ENCODE measurements at places on chromosomes 11 and 22. TPM values are rescaled to one million over a fixed set of nuclear protein-coding genes. Genes with fewer than 3 reads are reported as not detected.

CRELD2 gene
- total RNA-seq = 54.4 TPM

DNA sequence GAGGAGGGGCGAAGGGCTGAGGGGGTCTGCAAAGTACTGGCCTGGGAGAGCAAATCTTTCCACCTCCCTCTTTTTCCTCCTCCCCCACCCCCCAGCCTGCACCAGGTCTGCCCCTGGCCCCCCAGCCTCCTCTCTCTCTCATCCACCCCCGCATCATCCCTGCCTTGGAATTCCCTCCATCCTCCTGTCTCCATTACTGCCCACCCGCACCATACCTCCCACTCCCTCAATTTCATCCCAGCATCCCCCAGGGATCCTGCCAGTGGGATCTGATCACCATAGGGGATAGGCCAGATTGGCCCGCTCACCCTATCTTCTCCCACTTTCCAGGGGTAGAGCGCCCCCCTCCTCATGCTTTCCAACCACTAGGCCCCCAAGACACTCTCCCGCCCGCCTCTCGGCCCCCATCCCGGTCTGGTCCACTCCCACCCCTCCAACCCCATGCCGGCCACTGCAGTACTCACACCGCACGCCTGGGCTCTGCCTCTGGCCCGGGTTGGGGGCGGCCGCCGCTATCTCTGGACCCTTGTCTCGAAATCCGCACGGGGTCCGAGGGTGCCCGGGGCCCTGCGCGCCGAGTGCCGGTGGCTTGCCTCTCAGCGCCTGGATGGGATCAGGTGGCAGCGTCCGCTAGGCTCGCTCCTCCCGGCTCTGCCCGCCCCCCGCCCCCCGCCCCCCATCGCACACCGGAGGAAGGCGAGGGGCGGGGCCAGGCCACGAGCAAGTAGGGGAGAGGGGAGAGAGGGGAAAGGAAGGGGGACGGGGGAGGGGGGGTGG lies at the start of gene GAL3ST3:
TSS of gene GAL3ST3 (minus strand) at position 615 of the 777 bp plus-strand sequence. CDS start 3,746 bp downstream, outside the sequence.
- H3K27ac ChIP-seq = no peak within 1 kb of the TSS
- no peaks in the 10 kb centered on the region for H3K27me3 ChIP-seq
- H3K4me1 ChIP-seq = peaks cover 15% of the 10 kb centered on the region
- H3K4me3 ChIP-seq = no peak within 1 kb of the TSS
- DNase-seq = no peak

DNA sequence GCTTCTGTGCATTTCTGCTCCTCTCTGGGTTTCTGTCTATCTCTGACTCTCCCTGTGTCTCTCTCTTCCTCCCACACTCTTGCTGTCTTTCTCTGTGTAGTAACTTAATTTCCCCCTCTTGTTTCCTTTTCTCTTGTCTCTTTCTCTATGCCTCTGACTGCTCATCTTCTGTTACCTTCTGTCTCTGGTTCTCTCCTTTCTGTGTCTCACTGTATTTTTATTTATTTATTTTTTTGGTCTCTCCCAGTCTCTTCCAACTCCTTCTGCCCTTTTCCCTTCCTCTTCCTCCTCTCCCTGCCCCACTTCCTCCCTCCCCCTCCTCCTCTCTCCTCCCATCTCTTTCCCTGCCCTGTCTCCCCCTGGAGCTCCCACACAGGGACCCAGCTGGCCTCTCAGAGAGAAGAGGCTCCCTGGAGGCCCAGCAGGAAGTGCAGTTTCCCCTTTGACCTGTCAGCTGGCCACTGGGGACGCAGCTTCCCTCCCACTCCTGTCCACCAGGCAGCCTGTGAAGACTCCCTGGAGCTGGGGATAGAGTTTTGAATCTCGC lies 38.3 kb upstream of the MYH9 start:
- DNase-seq = no peak
- no peak overlapping the region for H3K27ac ChIP-seq
- no peaks in the 10 kb centered on the region for H3K27me3 ChIP-seq

DNA sequence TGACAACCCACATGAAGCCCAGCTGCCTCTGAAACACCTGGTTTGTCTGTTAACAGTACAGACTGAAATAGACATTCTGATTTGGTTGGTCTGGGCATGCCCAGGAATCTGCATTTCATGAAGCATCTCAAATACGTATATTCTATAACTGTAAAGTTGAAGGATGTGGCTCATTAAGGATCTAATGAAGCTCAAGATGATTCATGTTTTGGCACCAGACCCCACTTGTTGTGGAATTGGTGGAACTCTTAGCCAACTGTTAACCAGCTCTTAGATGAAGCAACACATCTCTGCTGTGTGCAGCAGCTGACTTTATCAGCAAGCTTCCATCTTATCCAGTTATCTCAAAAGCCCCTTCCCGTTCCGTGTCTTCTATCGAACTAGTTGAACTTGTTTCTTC lies 232.2 kb downstream of the INSC start:
- H3K4me3 ChIP-seq = no peak overlapping the region
- H3K27me3 ChIP-seq = no peaks in the 10 kb centered on the region
- no peaks in the 10 kb centered on the region for H3K36me3 ChIP-seq
- no peaks in the 10 kb centered on the region for H3K4me1 ChIP-seq

DNA sequence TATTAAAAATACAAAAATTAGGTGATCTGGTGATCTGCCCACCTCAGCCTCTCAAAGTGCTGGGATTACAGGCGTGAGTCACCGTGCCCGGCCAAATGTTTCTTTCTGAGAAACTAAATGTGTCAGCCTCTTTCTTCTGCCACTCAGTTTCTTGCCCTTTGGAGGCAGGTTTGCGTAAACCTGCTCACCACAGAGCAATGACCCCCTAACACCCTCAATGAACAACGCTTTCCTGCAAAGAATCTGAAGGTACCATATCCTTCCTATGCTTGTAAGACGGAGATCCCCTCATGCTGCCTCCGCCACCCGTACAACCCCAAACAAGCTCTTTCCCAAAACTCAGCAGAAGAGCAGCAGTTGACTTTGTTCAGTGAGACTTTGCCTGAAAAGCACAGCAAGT lies 38.7 kb upstream of the TTLL12 start:
- no peaks in the 10 kb centered on the region for H3K27me3 ChIP-seq
- H3K4me1 ChIP-seq = no peaks in the 10 kb centered on the region
- DNase-seq = no peak

- no peak for DNase-seq
- H3K27ac ChIP-seq = peak overlapping the region; percentile 90
- H3K4me3 ChIP-seq = no peak overlapping the region
- H3K36me3 ChIP-seq = no peaks in the 10 kb centered on the region
- no peaks in the 10 kb centered on the region for H3K27me3 ChIP-seq
- peaks cover 16% of the 10 kb centered on the region for H3K4me1 ChIP-seq
These were observed 47.6 kb downstream of the FAM83F start for GRCh38 chr22:40042312-40042711.

DNA sequence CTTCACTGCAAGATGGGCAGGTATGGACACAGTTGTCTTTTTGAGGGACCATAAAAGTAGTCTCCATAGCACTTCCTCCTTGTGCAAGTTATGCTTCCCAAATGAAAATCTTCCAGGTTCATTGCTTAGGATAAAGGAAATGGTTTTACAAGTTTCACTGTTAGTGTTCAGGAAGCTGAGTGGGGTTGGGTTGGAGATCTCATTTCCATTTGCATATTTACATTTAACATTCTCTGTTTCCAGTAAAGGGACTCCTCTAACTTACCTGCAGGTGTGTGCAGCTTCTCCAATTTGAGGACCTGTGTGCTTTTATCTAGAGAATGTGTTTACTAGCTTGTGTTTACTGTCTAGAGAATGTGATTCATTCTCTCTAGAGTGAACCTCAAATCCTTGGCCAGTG lies 141.3 kb upstream of the POU2AF2 start:
- no peak for DNase-seq
- H3K36me3 ChIP-seq = no peaks in the 10 kb centered on the region
- H3K4me1 ChIP-seq = no peaks in the 10 kb centered on the region
- H3K4me3 ChIP-seq = no peak overlapping the region
- H3K27me3 ChIP-seq = no peaks in the 10 kb centered on the region
- H3K27ac ChIP-seq = no peak overlapping the region

DNA sequence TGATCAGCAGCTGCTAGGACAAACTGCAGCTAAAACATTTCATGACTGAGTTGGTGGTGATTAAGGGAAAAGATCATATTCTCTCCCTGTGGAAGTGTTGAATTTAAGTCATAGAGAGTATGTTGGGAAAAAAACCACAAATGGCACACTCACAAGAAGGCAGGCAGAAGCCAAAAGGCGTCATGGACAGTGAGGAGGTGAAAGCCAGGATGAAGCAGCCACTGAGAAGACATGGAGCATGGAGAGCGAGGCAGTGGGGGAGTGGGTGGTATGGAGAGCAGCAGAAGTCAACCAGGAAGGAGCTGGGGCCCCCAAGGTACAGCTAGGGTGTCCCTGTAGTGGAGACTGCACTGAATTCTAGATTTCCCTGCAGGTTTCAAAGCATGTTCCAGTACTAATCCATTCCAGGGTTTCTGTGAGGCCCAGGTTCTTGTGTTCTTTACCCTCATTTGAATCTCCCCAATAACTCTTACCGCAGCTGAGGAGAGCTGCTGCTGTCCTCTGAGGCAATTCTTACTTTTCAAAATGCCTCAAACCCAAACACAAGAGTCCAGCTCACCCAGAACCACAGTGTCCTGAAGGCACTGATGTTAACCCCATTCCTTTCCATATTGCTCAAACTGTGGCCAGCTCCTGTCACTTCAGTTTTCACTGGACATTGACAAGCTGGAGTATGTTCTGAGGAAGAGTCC lies 191.8 kb upstream of the E2F8 start:
- H3K4me3 ChIP-seq = no peak overlapping the region
- H3K4me1 ChIP-seq = peaks cover 10% of the 10 kb centered on the region
- H3K36me3 ChIP-seq = no peaks in the 10 kb centered on the region
- H3K27me3 ChIP-seq = no peaks in the 10 kb centered on the region

GRCh38 chr11:73177380-73177777 lies 35.3 kb upstream of the FCHSD2 start:
- H3K4me3 ChIP-seq = no peak overlapping the region
- no peaks in the 10 kb centered on the region for H3K4me1 ChIP-seq
- no peak for DNase-seq
- no peaks in the 10 kb centered on the region for H3K36me3 ChIP-seq
- no peaks in the 10 kb centered on the region for H3K27me3 ChIP-seq

DNA sequence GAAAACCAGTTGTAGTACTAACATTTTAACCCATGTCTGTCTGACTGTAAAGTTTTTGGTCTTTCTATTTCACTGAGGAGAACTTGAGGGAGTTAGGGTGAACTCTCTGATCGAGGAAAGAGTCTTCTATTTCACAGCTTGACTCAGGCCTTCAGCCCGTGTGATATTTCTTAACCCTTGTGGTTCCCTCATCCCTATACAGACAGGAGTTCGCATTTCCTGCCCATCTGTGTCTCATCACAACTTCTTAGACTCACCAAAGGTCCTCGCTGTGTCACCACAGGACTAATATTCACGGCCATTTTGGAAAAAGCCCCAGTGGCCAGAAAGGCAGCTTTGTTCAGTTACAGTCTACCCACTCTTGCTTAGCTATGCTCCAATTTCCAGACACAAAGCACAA lies 172.8 kb downstream of the FAM181B start:
- no peaks in the 10 kb centered on the region for H3K4me1 ChIP-seq
- no peak overlapping the region for H3K27ac ChIP-seq
- no peak overlapping the region for H3K4me3 ChIP-seq
- H3K27me3 ChIP-seq = no peaks in the 10 kb centered on the region

SCARF2 gene
- total RNA-seq = 1.1 TPM

POU2F3 gene
- 0.16 TPM for total RNA-seq

DNA sequence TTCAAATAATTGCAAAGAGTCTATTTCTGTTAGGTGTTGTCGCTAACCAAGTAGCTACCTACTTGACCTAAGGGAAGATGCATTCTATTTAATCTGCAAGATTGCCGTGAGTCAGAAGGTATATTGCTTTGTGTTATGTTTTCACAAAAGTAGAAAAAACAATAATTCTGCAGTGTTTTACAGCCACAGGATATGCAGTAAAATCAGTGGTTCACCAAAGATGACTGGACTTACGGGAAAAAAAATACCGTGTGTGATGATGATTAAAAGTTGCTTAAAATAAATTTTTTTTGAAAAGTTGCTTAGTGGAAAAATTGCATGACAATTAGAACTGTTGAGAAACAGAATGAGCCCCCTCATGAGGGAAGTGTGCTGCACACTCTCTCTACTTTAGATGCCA lies 209.1 kb downstream of the DDX10 start:
- DNase-seq = no peak
- H3K27ac ChIP-seq = no peak overlapping the region
- no peak overlapping the region for H3K4me3 ChIP-seq
- H3K4me1 ChIP-seq = no peaks in the 10 kb centered on the region

OR8H2 gene
- total RNA-seq = not detected

DNA sequence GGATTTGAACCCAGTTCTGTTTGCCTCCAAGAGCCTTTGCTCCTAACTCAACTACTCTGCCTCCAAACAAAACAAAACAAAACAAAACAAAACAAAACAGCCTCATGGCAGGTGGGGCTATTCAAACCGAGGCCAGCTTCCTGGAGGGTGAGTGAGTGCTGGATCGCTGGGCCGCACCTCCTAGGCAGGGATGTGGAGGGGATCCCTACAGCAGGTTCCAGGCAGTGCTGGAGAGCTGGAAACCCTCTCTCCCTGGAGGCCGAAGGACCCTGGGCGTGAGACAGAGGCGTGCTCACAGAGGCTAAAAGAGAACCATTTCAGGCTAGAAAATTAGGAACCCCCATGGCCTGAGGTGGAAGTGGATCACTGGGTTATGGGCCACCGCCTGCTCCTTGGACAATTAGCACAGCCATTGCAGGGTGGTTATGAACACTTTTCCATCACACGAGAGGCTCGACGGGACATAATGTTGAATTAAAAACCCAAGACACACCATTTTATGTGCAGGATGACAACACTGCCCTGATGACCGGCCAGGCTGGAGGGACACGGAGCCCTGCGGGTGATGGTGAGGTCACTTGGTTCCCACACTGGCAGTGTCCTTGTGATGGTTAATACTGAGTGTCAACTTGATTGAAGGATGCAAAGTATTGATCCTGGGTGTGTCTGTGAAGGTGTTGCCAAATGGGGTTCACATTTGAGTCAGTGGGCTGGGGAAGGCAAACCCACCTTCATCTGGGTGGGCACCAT lies 35.2 kb downstream of the SHISAL1 start:
- no peaks in the 10 kb centered on the region for H3K4me1 ChIP-seq
- H3K36me3 ChIP-seq = no peaks in the 10 kb centered on the region
- no peaks in the 10 kb centered on the region for H3K27me3 ChIP-seq
- no peak overlapping the region for H3K27ac ChIP-seq
- no peak overlapping the region for H3K4me3 ChIP-seq

OR56A4 gene
- total RNA-seq = not detected

FADD gene
- total RNA-seq = 7.8 TPM

MEI1 gene
- total RNA-seq = 2.3 TPM

- H3K4me3 ChIP-seq = no peak overlapping the region
- no peaks in the 10 kb centered on the region for H3K36me3 ChIP-seq
- DNase-seq = peak; percentile 20
These were observed 27.0 kb downstream of the SBF1 start for GRCh38 chr22:50447576-50448551.

MAJIN gene
- total RNA-seq = not detected

GRCh38 chr11:96074551-96075310 lies 150.8 kb upstream of the MTMR2 start:
- H3K27ac ChIP-seq = no peak overlapping the region
- no peak overlapping the region for H3K4me3 ChIP-seq
- H3K27me3 ChIP-seq = no peaks in the 10 kb centered on the region
- peaks cover 3% of the 10 kb centered on the region for H3K4me1 ChIP-seq

GRCh38 chr11:127369356-127369755 lies 368.8 kb upstream of the KIRREL3 start:
- DNase-seq = no peak
- no peak overlapping the region for H3K27ac ChIP-seq
- H3K4me1 ChIP-seq = no peaks in the 10 kb centered on the region

SLC22A6 gene
- not detected for total RNA-seq

TAGLN gene
- 67.5 TPM for total RNA-seq
